ENCODE measurements at places on chromosomes 3 and 15.

DNA sequence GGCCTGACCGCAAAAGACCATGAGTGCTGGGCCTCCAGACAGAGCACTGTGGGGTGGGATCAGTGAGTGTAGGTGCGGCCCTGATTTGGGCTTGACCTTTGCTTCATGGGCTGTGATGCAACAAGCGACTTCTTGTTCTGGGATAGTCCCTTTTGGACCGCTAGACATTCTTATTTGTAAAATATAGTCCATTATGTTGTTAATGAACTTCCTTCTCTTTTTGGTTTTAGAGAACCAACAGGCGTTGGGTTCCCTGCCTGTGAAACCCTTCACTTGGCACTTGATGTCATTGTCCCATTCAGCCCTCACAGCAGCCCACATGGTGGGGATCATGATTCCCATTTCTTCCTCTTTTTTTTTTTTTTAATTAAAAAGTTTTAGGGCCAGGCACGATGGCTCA is 15.8 kb upstream of the TRH start:
- DNase-seq, result no peak

DNA sequence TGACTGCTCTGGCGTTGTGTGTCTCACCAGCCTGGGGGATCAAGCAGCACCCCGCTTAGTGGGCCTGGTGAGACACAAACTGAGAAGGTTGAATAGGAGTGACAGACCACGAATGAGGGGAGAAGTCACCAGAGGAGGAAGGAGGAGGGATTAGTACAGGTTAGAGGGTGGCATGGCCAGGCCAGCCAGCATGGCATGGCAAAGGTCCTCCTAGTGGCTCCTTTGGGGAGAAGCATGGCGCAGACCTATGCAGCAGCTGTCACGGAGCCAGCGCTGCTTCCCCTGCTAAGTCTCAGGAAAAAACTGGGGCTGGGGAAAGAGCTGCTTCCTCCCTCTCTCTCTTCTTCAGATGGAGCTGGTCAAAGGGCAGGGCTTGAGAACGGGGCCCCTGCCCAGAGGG is 48.6 kb downstream of the ZDHHC3 start:
- DNase-seq, result no peak

GRCh38 chr15:68592054-68592453 is 13.3 kb downstream of the CORO2B start:
- DNase-seq, result no peak

- peak; percentile 6 for DNase-seq
These were observed 412.3 kb downstream of the OXSM start for GRCh38 chr3:26202169-26202568.

DNA sequence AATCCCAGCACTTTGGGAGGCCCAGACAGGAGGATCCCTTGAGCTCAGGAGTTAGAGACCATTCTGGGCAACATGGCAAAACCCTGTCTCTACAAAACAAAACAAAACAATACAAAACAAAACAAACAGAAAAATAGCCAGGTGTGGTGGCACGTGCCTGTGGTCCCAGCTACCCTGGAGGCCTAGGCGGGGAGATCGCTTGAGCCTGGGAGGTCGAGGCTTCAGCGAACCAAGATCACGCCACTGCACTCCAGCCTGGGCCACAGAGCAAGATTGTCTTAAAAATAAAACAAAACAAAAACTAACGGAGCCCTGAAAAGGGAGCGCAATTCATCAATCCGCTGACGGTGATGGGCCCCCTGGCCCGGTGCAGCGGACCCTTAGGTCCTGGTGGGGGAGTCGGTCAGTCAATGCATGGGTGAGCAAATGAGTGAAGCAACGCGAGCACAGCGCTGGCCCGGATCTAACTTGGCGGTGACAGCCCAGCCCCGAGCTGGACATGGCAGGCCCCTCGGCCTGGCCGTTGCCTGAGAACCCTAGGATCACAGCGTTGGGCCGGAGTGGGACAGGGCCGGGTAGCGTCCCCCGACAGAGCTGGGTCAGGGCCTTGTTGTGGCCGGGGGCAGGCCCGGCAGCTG is 52.4 kb upstream of the BLM start:
- DNase-seq, result peak; percentile 44

- no peak for DNase-seq
These were observed 63.7 kb downstream of the SLC7A14 start for GRCh38 chr3:170522201-170522600.

DNA sequence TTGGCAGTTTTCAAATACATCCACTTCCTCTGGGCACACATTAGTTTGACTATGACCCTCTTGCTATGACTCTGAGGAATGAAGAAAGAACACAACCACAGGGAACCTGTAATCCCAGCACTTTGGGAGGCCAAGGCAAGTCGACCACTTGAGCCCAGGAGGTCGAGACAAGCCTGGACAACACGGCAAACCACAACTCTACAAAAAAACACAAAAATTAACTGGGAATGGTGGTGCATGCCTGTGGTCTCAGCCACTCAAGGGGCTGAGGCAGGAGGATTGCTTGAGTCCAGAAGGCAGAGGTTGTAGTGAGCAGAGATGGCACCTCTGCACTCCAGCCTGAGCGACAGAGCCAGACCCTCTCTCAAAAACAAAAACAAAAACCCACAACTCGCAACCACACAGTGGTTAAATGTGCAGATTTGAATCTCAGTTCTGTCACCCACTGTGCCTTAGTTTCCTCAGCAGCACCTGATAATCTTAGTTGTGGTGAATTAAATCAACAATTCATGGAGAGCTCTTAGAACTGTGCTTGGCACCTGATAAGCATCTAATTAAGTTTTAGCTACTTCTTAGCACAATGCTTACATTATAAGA is 65.7 kb downstream of the MYLK start:
- DNase-seq, result no peak

DNA sequence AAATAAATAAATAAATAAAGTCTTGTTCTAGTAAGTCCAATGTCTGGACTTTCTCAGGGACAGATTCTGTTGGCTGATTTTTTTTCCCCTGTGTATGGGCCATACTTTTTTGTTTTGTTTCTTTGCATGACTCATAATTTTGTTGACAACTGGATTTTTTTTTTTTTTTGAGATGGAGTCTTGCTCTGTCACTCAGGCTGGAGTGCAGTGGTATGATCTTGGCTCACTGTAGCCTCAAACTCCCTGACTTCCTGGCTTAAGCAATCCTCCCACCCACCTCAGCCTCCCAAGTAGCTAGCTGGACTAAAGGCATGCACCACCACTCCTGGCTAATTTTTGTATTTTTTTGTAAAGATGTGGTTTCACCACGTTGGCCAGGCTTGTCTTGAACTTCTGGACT is 38.9 kb downstream of the TICRR start:
- no peak for DNase-seq

GRCh38 chr15:64153480-64154367 is 2.2 kb downstream of the SNX22 start:
- peak; percentile 94 for DNase-seq

GRCh38 chr3:166282931-166283330 is 445.7 kb upstream of the BCHE start:
- no peak for DNase-seq

DNA sequence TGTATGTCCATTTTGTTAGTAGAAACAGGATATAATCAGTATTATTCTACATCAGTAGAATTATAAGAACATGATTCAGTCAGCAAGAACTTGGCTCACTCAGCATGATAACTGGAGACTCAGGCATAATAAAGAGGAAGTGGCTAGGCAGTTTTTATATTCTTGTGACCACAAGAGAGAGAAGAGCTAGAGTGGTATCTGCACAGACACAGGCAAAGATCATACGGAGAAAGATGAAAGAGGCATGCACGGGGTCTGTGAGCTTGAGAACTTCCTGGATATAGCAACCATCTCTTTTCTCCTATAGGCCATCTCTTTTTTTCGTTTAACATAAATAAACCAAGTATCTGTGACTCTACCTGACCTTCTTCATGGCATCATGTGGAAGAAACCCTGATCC is 46.8 kb downstream of the MYO5A start:
- no peak for DNase-seq

DNA sequence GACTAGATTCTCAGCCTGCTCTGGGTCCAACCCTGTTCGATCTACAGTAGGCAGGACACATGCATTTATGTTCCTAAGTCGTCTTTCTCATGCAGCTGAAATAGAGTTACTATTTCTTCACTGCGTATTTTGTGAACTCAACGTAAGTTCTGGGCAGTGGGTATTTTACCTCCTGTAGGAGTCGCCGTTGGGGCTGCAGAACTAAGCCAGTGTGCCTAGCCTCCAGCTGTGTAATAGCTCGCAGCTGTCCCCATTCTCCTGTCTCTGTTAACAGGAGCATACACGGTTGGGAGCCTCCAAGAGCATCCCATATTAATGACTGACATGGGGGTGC is 58.4 kb upstream of the HRH1 start:
- no peak for DNase-seq

DNA sequence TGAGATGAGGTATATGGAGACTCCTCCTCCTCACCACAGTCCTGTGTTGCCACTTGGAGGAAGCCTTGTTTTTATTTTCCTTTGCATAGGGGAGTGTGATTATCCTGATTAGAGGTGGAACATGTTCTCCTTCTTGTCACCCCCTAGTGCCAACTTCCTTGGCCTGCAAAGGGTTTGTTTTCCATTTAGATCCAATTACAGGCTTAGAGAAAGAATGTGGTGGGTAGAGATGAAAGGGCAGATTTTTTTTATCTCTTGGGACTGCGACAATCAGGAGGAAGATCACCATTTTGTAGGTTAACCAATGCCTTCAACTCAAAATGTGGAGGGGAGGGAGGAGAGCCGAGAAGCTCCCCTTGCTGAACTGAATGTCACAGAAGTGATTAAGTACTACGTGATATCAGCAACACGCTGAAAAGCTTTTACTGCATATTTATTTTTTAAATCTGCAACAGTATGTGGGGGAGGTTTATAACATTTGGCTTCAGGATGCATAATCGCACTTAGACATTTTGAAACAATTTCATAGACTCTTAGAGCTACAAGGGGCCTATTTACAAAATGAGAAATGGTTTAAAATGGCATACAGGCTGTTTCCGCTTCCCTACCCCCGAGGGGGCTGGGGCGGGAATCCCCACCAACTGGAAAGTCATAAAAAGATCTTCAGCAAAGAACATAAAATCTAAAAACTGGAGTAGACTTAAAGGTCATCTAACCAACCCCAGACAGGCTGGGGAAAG is 2.4 kb downstream of the LMCD1 start:
- DNase-seq, result no peak

DNA sequence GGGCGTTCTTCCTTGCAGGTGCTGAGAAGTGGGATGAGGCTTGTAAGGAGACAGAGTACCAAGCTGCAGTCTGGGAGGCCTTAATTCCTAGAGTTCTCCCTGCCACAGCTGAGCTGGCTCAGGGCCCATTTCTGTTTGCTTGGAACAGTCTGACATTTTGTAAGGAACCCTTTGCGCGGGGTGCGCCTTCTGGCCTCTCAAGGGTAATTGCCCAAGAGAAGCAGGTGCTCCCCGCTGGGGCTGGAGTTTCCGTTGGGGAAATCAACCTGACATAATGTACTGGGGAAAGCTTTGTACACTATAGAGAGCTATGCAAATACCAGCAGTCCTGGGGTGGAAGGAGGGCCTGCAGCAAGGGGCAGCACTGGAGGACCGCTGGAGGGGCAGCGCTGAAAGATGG is 83.6 kb downstream of the HMG20A start:
- DNase-seq, result no peak

- peak; percentile 43 for DNase-seq
These were observed 5.1 kb downstream of the MAGEL2 start for GRCh38 chr15:23642413-23643044.

- DNase-seq, result no peak
These were observed 177.9 kb downstream of the SATB1 start for GRCh38 chr3:18247139-18247695.

DNA sequence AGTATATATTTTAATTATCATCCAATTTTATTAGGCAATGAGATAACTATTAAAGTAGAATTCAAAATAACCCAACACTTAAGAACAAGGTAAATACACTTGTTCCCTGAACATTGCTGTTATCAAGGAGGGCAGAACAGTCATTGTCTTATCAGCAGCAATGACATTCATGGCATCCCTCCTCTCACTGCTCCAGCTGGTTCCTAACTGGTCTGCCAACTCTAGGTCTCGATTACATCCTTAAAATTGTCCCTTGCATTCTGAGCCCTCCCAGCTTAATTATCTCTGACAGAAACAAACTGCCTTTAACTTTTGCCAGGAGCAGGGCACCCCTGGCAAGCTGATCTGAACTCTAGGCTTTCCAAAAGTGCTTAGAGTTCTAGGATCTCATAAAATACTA is 14.0 kb upstream of the DYNC1LI1 start:
- no peak for DNase-seq

DNA sequence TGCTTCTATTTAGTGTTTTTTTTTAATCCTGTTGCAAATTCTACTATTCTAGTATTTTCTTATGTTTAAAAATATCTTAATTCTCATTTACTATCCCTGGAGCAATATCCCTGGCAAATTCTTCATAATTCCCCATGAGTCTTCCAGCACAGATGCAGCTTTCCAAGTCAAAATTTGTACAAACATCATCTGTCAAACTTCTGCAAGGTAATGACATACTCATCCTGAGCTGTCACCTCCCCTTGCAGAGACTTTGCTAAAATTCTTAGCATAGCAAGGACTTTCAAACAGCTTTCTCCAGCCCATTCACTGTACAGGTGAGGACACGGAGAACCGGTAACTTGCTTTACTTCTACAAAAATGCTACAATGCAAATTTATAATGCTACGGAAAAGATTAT is 28.6 kb upstream of the VGLL4 start:
- DNase-seq, result no peak

DNA sequence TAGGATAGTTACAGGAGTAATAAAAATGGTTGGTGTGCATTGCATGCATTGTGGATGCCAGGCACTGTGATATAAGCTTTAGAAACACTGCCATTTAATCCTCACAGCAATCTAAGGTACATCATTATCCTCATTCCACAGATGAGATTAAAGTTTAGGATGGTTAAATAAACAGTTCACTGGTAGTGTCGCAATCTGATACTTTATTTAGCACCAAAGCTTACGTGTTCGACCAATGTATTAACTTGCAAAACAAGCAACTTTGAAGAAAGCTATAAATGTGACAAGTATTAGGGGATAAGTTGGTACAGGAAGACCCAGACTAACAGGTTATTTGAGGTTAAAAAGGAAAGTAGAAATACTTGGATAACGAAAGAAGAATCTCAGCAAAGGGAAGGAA is 150.5 kb upstream of the ZNF385D start:
- no peak for DNase-seq

GRCh38 chr15:100593431-100593830 is 8.6 kb downstream of the LINS1 start:
- DNase-seq, result no peak

GRCh38 chr3:110495201-110495927 is 576.3 kb upstream of the NECTIN3 start:
- DNase-seq, result no peak

GRCh38 chr3:25854214-25854613 is 64.3 kb downstream of the OXSM start:
- DNase-seq, result no peak

DNA sequence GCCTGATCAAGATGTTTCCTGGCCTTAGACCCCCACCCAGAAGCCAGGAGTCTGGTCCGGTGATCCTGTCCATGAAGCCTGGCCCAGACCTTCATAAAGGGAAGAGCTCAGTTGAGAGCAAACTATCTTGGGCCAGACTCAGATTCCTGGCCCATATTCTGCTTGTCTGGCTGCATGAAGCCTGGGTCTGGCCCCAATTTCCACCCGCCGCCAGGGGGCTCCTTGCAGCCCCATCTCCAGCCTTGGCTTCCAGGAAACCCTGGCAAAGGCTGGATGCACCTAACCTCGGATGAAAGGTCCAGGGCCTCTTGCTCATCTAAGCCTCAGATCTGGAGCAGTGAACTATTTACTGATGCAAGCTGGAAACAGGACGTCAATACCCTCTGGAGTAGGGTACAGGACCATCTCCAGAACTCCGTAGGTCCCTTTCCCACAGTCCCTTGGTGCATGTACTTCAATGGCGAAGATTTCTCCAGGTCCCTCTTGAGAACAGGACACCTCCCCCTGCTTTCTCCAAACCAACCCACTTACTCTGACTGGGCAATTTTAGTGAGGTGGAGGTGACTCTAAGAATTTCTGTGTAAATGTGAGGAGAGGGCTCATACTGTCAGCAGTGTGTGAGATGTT is 5.6 kb downstream of the FOXL2 start:
- DNase-seq, result peak; percentile 35

All from cerebellar cortex (tissue), 1 donor.